Stimulated activated CD4-positive, alpha-beta T cell treated with anti-CD3 and anti-CD28 coated beads, TNF-alpha, amount 100 ng/mL, for 1 hour (primary cell): ENCODE measurements at places on chromosomes 1 and 21.

DNA sequence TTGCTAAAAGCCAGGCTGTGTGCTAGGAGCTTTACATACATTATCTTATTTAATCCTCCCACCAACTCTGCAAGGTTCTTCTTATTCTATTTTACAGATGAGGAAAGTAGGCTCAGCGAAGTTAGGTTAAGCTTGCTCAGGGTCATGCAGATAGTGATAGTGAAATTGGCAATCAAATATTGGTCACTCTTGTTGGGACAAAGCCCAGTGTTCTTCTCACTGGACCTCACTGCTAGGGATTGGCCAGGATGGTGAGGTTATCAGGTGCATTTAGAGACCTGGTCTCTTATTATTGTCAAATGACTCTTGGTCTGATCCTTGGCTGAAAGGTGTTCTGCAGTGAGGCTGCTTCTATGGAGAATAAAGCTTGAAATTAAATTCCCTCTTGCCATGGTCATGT lies 145.1 kb downstream of the CNIH3 start:
- no peak for DNase-seq

- DNase-seq, result no peak
Measured at GRCh38 chr1:11072216-11072917, 12.5 kb upstream of the SRM start.

DNA sequence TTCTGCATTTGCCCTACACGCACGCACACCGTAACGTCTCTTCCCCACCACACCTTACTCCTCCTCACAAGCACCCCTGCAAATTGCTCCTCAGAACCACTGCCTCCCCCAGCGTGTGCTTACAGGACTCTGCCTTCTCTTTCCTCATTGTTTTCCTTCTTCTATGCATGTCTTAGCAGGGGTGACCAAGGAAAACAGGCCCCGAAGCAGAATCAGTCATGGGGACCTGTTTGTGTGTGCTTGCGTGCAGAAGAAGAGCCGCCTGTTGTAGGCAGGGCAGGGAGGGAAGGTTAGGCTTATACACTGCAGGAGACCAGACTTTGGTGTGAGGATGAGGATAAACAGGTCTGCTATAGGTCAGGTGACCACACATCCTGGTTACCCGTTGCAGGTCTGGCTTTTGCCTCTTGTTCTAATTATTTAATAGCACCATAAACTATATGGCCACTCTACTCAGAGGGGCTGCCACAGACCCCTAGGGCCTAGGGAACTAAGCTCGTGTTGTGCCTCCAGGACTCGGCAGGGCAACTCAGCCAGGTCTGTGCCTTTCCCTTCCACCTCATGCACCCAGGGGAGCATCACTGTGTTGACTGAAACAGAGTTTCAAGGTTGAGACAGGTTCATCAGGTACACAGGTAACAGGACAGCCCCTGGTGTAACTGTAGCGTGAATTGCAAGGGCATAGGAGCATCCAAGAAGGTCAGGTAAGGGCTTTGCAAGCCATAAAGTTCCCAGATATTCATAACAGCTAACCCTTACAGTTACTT lies 60.8 kb upstream of the EPS8L3 start:
- no peak for DNase-seq

GRCh38 chr1:19644395-19644680 lies 227 bp downstream of the NBL1 start:
- DNase-seq, result no peak

GRCh38 chr1:84146411-84147032 lies 2.5 kb downstream of the PRKACB start:
- no peak for DNase-seq

GRCh38 chr1:225941187-225941941 lies at the start of gene LEFTY2:
Gene LEFTY2, minus strand, starts transcription at chr1:225941220. Its CDS starts 80 bp downstream, at chr1:225941140.
- DNase-seq, result no peak

GRCh38 chr1:4087530-4088420 lies 187.7 kb upstream of the C1orf174 start:
- DNase-seq, result no peak

DNA sequence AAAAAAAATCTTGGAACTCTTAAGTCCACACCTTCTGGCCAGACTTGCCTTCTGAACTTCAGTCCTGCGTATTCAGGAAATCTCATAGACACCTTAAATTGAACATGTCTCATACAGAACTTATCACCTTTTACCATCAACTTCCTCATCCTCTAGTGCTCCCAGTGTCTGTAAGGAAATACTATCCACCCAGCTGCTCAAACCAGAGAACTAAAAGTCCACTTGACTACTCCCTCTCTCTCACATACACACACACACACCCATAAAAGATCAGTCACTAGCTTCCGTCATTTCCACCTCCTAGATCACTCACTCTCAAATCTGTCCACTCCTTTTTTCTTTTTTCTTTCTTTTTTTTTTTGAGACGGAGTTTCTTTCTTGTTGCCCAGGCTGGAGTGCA lies 10.9 kb upstream of the CAP1 start:
- no peak for DNase-seq

DNA sequence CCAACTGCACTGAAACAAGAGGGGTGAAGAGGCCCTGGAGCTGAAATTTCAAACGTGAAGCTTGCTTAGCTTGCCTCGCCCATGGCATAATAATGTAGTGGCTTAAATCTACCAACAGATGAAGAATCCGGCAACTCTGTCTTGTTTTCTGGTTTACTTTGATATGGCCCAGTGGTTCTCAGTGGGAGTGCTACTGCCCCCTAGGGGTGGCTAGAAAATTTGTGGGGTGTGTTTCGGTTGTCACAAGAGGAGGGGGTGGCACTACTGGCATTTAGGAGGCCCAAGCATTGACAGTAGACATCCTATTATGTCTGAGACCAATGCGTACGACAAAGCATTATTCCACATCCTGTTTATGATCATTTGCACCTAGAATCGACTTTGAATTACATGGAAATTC lies 51.9 kb upstream of the C8B start:
- no peak for DNase-seq

DNA sequence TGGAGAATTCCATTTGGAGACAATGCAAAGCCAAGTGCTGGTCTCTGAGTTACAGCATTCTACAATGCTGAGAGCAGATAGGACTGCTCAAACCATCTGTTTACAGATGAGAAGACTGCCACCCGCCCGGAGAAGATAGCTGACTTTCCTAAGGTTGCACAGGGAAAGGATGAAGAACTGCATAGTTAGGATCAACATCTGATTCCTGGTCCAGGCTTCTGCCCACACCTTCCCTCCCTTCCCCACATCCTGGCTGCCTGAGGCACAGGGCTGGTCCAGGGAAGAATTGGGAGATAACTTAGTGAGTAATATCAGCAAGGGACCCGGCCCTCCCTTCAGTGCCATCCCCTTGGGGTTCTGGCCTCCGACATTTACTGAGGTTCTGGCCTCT lies 2.0 kb downstream of the SERINC2 start:
- no peak for DNase-seq
